Activated CD4-positive, alpha-beta T cell treated with anti-CD3 and anti-CD28 coated beads, Interleukin-2, amount 50 U/mL, for 48 hours (primary cell): ENCODE measurements at places on chromosomes 1 and 21.
A peak's percentile ranks its signal among the peaks of the same experiment; 100 is the strongest.

- DNase-seq = no peak
These were observed 48.2 kb downstream of the COQ8A start for GRCh38 chr1:226988334-226988666.

- DNase-seq = peak; percentile 75
These were observed 19.5 kb upstream of the NCMAP start for GRCh38 chr1:24536391-24536840.

GRCh38 chr21:32520875-32521735, 64.2 kb downstream of the TCP10L start:
- no peak for DNase-seq

GRCh38 chr1:248926401-248927182, 20.6 kb downstream of the PGBD2 start:
- no peak for DNase-seq

GRCh38 chr1:161678500-161678899, 15.6 kb downstream of the FCGR2B start:
- no peak for DNase-seq

- no peak for DNase-seq
These were observed 10.9 kb upstream of the ABCG1 start for GRCh38 chr21:42208036-42208435.

- no peak for DNase-seq
These were observed 32.3 kb downstream of the CCN1 start for GRCh38 chr1:85612704-85613361.

DNA sequence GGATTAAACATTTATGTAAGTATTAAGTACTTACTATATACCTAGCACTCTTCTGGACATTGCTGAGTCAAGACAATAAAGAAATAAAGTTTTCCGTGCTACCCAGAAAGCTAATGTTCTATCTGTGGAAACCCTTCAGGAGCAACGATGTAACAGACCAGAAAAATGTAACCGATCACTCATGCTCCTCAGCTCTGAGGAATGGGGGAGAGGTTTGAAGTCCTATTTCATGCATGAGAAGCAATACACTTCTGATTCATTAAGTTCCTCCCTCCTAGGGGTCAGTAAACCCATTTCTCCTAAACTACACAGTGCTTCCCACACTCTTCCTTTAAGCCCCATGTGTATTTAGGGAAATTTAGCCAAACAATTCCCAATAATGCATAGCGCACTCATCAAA, 25.6 kb upstream of the KAZN start:
- no peak for DNase-seq

- DNase-seq = no peak
These were observed 1.7 kb downstream of the IGFN1 start for GRCh38 chr1:201192261-201192788.

DNA sequence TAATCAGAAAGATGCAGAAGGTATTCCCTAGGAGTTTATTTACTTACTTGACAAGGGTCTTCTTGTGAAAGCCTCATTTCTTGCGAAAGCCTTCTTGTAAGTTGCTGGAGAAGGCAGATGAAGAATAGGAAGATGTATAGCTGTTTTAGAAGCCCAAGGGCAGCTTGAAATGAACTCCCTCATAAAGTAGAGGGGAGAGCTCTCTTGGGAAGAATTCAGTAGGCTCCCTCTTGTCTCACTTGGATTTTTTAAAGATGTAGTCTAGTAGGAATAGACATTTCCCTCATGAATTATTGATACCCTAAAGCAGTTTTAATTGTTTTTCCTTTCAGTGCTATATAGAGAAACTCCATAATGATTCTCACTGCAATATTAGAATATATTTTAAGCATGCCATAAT, 639.2 kb upstream of the CXADR start:
- no peak for DNase-seq

DNA sequence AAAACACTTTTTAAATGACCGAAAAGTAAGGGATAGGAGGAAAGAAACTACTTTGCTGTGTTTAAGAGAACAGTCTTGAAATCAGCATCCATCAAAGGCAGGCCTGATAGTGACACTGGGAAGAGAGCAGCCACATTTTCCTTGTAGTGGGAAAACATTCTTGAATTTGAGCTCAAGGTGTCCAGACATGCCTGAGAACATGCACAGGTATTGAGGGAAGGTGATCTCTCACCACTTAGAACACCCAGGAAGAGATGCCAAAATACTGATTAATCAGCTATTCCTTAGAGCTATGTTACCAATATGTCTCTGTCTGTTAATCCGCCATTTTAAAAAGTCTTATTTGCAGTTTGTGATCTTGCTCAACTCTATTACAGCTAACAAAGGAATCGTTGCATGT, 25.9 kb downstream of the IL12RB2 start:
- no peak for DNase-seq

GRCh38 chr1:241844593-241844992, 3.4 kb upstream of the EXO1 start:
- no peak for DNase-seq

- no peak for DNase-seq
These were observed 50.7 kb upstream of the PDE4B start for GRCh38 chr1:65741993-65742392.

GRCh38 chr1:37850352-37850955, 8.9 kb downstream of the MTF1 start:
- DNase-seq = no peak

DNA sequence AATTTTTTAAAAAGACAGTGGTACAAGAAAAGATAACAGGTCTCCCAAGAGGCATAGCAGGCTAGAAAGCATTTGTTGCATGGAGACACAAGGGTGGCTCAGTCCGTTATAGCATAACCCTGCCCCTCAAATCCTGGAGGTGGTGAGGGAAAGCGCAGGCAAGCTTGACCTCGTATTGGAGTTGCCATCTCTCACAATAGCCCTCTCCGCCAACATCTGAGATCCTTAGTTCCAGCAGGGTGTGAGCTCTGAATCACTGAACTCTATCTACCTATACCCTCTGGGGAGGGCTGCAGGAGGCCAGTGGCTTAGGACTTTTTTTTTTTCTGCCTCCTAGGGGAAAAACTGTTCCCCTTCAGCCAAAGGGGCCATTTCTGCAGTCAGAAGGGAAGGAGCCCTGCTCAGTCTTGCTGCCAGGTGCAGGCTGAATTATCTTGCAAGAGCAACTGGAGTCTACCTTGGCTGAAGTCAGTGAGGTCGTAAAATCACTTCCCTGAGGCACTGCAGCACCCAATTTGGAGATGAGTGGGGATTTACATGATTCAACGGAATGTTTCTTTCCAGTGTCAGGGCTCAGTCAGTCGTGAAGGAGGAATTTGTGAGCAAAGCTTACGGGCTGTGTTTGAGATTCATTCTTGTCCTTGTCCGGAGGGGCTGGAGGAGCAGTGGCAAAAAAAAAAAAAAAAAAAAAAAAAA, 17.2 kb upstream of the C8A start:
- DNase-seq = no peak

DNA sequence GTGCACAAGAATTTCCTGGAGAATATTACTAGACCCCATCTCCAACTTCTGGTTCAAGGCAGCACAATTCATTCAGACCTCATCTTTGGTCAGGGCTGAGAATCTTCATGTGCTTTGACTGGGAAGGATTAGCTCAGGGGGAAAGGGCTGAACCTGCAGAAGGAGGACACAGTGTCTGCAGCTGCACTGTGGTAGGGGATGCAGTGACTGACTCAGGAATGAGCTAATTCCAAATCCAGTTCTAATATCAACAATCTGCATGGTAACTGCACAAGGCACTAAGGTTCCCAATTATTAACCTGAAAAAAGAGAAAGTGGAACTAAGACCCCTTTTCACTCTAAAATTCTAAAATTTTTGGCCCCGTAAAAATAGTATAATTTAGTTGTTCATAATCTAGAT, 31.6 kb downstream of the TTLL7 start:
- no peak for DNase-seq

- DNase-seq = no peak
These were observed 137.4 kb downstream of the KAZN start for GRCh38 chr1:14735841-14736240.

GRCh38 chr1:207298636-207299398, 22.7 kb upstream of the CD55 start:
- no peak for DNase-seq

GRCh38 chr1:60503266-60503925, 429.8 kb upstream of the C1orf87 start:
- DNase-seq = no peak

DNA sequence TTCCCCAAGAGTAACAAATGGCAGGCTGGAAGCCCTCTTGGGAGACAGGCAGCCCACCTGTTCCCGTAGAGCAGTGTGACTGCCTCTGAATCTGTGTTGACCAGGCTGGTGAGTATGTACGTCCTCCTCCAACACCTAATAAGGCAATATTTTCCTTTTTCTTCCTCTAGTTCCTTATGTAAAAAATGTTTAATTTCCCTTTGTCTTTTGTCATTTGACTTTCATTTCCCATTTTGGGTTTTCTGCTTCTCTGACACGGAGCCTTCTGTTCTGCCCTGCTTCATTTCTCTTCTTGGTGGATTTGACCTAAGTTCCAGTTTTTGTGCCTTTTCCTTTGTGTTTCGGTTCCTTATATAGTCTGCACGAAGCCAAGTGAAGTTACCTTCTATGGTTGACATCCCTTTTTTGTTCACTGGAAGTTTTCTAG, 65.8 kb upstream of the ATF3 start:
- no peak for DNase-seq

DNA sequence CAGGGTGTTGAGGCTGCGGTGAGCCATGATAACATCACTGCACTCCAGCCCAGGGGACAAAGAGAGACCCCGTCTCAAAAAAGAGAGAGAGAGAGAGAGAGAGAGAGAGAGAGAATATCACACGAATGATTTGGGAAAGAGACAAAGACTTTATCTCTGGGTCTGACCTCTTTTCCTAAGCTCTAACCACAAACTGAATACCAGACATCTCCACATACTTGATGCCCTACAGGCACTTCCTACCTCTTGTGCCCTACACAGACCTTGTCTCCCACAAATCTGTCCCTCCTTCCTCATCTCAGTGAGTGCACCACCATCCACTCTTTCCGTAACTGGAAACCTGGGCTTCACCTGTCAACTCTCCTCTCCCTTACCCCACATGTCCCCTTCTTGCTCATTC, 27.0 kb upstream of the PTCH2 start:
- no peak for DNase-seq

DNA sequence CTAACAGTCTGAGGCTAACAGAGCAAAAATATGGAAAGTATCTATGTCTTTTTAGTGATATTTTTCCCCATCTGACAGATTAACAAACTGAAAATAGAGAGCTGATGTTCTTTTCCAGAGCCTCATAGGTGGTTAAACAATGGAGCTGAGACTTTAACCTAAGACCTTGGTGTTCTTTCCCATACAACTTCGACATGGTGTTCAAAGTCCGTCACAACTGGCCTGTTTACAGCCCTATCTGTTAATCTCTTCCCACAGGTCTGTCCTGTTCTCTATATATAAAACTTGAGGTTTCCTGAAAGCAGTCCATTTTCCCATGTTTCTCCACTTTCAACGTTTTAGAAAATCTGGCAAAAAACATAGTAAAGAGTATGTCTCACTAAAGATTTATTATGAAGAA, 395.7 kb downstream of the BRINP2 start:
- DNase-seq = no peak

DNA sequence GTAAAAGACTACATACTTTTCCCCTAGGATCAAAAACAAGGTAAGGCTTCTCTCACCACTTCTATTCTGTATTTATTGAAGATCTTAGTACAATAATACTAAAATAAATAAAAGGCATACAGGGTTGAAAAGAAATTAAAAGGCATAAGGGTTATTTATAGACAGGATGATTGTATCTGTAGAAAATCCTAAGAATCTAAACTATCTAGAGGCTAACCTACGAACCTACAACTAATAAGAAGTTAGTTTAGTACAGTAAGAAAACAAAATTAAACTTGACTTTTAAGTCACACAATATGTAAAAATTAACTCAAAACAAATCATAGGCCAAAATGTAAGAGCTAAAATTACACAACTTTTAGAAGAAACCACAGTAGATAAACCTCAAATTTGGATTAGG, 50.4 kb upstream of the ADAM30 start:
- no peak for DNase-seq

GRCh38 chr1:69540052-69540451, 27.7 kb upstream of the LRRC7 start:
- DNase-seq = no peak

DNA sequence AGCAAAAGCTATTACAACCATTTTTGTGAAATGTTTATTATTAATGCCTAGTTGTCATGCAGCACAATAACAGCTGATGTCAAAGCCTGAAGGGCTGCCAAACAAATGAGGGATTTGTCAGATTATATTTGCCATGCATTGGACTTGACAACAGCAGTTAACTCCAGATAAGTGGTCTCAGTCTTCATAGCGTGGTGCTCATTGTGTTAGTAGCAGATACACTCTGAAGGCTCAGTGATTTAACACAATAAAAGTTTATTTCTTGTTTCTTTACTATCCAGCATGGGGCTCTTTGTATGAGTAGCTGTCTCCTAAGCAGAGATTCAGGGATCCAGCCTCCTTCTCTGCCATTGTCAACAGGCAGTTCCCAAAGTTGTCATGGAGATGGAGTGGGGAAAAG, 76.0 kb upstream of the PTGFRN start:
- no peak for DNase-seq

- no peak for DNase-seq
These were observed 19.5 kb upstream of the PADI6 start for GRCh38 chr1:17352419-17352909.

GRCh38 chr1:100415498-100415778, 63.1 kb downstream of the CDC14A start:
- no peak for DNase-seq

- DNase-seq = no peak
These were observed 21.5 kb downstream of the ADGRB2 start for GRCh38 chr1:31742462-31743212.

DNA sequence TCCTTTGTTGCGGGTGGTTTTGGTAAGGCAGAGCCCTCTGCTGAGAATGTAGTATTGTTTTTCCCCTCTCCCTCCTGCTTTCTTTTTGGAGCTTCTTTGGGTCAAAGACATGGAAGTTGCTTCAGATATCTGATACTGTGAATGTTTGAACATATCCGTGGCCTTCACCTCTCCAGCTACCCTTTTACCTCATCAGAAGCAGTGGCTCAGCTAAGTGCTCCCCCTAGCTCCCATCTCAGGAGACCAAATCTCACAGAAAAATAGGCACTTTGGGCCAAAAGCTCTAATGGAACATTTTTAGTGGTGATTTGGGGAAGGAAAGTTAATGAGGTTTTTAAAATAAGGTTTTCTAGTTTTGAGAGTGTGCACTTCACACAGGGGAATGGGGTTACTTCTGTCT, 6.3 kb downstream of the TMEM200B start:
- DNase-seq = no peak

DNA sequence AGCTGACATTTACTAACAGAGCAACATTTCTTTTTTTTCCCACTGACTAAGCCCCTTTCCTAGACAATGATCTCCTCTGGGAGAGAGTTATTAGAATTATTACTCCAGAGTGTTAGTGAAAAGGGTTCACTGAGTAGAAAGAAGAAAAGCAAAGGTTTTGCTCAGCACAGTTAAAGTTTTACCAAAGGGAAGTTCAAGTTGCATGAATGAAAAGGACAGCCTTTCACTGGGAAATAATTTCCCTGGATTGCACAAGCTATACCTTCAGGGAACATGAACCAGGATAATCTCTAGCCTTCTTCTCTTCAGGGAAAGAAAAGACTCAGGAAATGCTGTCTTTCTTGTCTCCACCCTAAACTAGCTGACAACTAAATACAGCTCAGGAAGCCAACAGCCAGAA, 71.4 kb upstream of the ESRRG start:
- DNase-seq = no peak

- no peak for DNase-seq
These were observed 1.3 kb upstream of the FTCD start for GRCh38 chr21:46156678-46157077.
